T-cell (primary cell): ENCODE measurements at places on chromosomes 2 and 18. TPM values are rescaled to one million over a fixed set of nuclear protein-coding genes. Genes with fewer than 3 reads are reported as not detected.

Gene TNFRSF11A
- total RNA-seq, result 1.7 TPM

Gene UGT1A1
- not detected for total RNA-seq

Gene ELOA2
- total RNA-seq, result not detected

Gene DPYSL5
- not detected for total RNA-seq

Gene TXNDC2
- not detected for total RNA-seq

Gene ST8SIA3
- total RNA-seq, result not detected

Gene ECEL1
- not detected for total RNA-seq

Gene LOXHD1
- total RNA-seq, result 0.13 TPM

Gene VWC2L
- total RNA-seq, result not detected

Gene PSMA8
- 0.83 TPM for total RNA-seq

GRCh38 chr18:42351455-42351854 is 396.4 kb downstream of the PIK3C3 start:
- H3K36me3 ChIP-seq, result no peaks in the 10 kb centered on the region
- no peak overlapping the region for H3K27ac ChIP-seq
- H3K4me3 ChIP-seq, result no peak overlapping the region
- no peaks in the 10 kb centered on the region for H3K27me3 ChIP-seq
- H3K4me1 ChIP-seq, result no peaks in the 10 kb centered on the region

- H3K4me1 ChIP-seq, result no peaks in the 10 kb centered on the region
- H3K27me3 ChIP-seq, result no peaks in the 10 kb centered on the region
- no peak for DNase-seq
- no peak overlapping the region for H3K4me3 ChIP-seq
- no peaks in the 10 kb centered on the region for H3K36me3 ChIP-seq
These were observed 70.0 kb upstream of the NEUROD1 start for GRCh38 chr2:181750305-181750704.

DNA sequence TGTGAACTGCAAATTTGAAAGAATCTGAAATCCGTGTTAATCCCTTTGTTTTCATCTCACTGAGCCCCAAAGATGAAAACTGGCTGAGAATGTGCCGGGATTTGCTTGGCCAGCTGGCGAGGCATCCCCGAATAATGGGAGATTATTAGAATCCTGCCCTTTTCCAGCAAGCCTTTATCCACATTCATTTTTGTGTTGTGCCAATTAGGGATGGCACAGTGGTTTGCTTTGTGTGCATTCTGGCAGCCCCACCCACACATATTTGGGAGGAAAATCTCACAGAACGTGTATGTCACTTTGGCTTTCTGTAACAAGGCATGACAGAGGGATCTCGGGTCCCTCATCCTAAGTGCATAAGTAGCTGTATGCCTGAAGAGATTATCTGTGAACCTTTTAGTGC is 405.8 kb upstream of the FAM98A start:
- no peaks in the 10 kb centered on the region for H3K4me1 ChIP-seq
- DNase-seq, result no peak
- H3K27me3 ChIP-seq, result no peaks in the 10 kb centered on the region
- no peak overlapping the region for H3K27ac ChIP-seq
- no peak overlapping the region for H3K4me3 ChIP-seq

- no peaks in the 10 kb centered on the region for H3K4me1 ChIP-seq
- DNase-seq, result no peak
- H3K27ac ChIP-seq, result no peak overlapping the region
- H3K27me3 ChIP-seq, result peaks cover 3% of the 10 kb centered on the region
- H3K4me3 ChIP-seq, result no peak overlapping the region
These were observed 25.5 kb upstream of the LRRC30 start for GRCh38 chr18:7205346-7205745.

- DNase-seq, result no peak
- H3K4me3 ChIP-seq, result no peak overlapping the region
- H3K27me3 ChIP-seq, result no peaks in the 10 kb centered on the region
- no peak overlapping the region for H3K27ac ChIP-seq
- H3K4me1 ChIP-seq, result no peaks in the 10 kb centered on the region
- no peaks in the 10 kb centered on the region for H3K36me3 ChIP-seq
These were observed 50.3 kb downstream of the SH2D6 start for GRCh38 chr2:85468704-85469349.

DNA sequence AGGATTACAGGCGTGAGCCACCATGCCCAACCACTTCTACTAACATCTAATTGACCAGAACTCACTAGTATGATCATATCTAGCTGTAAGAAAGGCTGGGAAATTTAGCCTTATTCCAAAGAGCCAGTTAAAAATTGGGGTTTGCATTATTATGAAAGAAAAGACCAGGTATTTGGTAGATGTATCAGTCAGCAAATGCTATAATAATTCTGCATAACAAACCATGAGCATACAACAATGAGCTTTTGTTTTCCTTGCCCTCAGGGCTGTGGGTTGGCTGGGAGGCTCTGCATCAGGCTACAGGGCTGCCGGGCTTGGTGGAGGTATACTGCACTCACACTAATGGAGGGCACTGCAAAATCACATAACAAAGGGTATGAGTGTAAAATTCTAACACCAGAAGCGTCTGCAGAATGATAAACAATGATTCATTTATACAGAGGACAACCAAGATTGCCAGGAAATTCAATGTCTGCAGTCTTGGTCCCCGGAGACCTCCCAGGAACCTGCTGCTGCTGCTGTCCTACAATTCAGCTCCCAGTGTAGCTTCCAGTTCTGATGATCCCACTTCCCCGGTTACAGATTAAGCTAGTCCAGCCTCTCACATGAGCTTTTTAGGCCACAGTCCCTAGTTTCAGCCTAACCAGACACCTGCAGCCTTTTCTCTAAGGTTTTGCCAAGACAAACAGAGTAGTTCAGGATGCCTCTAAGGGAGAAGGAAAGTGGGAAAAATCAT is 32.2 kb upstream of the ST3GAL5 start:
- H3K27me3 ChIP-seq, result peaks cover 2% of the 10 kb centered on the region
- no peak for DNase-seq
- no peaks in the 10 kb centered on the region for H3K4me1 ChIP-seq
- H3K36me3 ChIP-seq, result no peaks in the 10 kb centered on the region

- DNase-seq, result no peak
- no peaks in the 10 kb centered on the region for H3K36me3 ChIP-seq
- no peaks in the 10 kb centered on the region for H3K27me3 ChIP-seq
- no peak overlapping the region for H3K4me3 ChIP-seq
- H3K27ac ChIP-seq, result no peak overlapping the region
These were observed 305.4 kb downstream of the LPIN1 start for GRCh38 chr2:12051831-12052230.

DNA sequence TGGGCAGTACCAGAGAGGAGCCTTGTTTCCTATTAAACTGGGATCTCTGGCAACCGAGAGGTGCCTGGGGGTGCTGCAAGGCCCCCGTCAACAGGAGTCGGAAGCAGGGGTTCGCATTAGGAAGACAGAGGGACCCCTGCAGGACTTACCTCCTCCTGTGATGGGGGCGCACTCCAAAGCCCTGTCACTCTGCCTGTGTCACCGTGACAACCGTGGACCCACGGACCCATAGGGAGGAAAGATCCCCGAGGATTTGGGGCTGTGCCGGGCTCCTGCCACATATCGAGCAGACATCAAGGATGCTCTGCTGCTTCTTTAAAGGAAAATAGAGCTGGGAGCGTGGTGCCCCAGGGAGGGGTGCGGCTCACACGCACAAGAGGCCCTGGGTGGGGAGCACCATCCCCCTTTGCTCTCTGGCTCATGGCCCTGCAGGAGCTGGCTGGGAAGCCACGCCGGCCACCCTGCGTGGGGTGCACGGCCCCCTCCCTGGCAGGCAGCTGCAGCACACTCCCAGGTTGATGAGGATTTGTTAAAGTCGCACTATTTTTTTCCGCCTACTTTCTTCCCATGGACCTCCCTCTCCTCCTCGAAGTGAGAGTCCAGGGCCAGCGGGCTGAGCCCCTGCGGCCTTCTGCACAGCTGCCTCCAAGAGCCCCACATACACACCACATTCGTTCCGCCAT is 167.5 kb downstream of the TWIST2 start:
- H3K4me1 ChIP-seq, result no peaks in the 10 kb centered on the region
- peaks cover 58% of the 10 kb centered on the region for H3K27me3 ChIP-seq
- no peak for DNase-seq
- H3K27ac ChIP-seq, result no peak overlapping the region
- no peaks in the 10 kb centered on the region for H3K36me3 ChIP-seq

- no peak for DNase-seq
- no peaks in the 10 kb centered on the region for H3K4me1 ChIP-seq
- no peak overlapping the region for H3K27ac ChIP-seq
- no peaks in the 10 kb centered on the region for H3K36me3 ChIP-seq
- H3K27me3 ChIP-seq, result peaks cover 40% of the 10 kb centered on the region
These were observed 5.5 kb downstream of the ASAP2 start for GRCh38 chr2:9212010-9212635.

GRCh38 chr2:240133401-240133800 is 2.7 kb downstream of the COPS9 start:
- peaks cover under 1% of the 10 kb centered on the region for H3K27me3 ChIP-seq
- H3K4me3 ChIP-seq, result no peak overlapping the region
- peaks cover 31% of the 10 kb centered on the region for H3K36me3 ChIP-seq
- no peak overlapping the region for H3K27ac ChIP-seq
- H3K4me1 ChIP-seq, result peaks cover 7% of the 10 kb centered on the region
- no peak for DNase-seq

DNA sequence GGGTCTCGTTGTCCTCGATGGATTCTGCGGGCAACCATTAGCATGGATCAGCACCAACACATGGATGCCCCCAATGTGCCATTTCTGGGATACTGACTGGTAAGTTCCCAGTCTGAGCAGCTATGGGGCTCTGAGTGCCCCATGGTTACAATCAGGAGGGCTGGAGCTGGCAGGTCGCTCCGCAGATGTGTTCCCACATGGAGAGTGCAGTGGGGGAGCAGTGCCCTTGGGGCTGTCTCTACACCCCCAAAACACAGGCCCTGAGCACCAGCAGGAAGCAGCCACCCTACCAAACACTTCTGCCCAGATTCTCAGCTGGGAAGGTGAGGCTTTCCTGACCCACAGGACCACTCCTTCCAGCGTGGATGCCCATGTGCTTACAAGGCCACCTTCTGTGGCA is 8.0 kb downstream of the NGEF start:
- no peak for DNase-seq
- H3K4me1 ChIP-seq, result no peaks in the 10 kb centered on the region
- H3K27ac ChIP-seq, result no peak overlapping the region
- H3K36me3 ChIP-seq, result no peaks in the 10 kb centered on the region
- H3K27me3 ChIP-seq, result no peaks in the 10 kb centered on the region

- DNase-seq, result peak; percentile 7
- no peak overlapping the region for H3K4me3 ChIP-seq
- H3K27ac ChIP-seq, result no peak overlapping the region
These were observed 149.1 kb downstream of the RHBDD1 start for GRCh38 chr2:226984750-226985582.

DNA sequence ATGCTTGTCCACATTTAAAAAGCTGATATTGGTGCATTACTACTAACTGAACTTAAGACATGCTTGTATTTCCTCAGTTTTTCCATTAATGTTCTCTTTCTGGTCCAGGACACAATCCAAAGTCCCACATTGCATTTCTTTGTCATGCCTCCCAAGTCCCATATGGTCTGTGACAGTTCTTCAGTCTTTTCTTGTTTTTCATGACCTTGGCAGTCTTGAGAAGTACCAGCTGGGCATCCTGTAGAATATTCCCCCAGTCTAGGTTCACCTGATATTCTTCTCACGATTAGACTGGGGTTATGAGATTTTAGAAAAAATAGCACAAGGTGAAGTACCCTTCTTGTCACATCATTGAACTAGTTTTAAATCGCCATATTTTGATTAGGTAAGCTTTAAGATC is 10.3 kb upstream of the ZBTB14 start:
- peaks cover 4% of the 10 kb centered on the region for H3K4me1 ChIP-seq
- H3K36me3 ChIP-seq, result no peaks in the 10 kb centered on the region
- no peak for DNase-seq
- H3K4me3 ChIP-seq, result no peak overlapping the region
- no peak overlapping the region for H3K27ac ChIP-seq

GRCh38 chr18:5646739-5647138 is 102.9 kb upstream of the EPB41L3 start:
- H3K4me3 ChIP-seq, result no peak overlapping the region
- H3K4me1 ChIP-seq, result no peaks in the 10 kb centered on the region
- H3K27ac ChIP-seq, result no peak overlapping the region

- no peaks in the 10 kb centered on the region for H3K27me3 ChIP-seq
- no peak overlapping the region for H3K4me3 ChIP-seq
- DNase-seq, result no peak
- H3K36me3 ChIP-seq, result no peaks in the 10 kb centered on the region
These were observed 6.0 kb downstream of the SCN2A start for GRCh38 chr2:165245081-165245793.

- peak; percentile 93 for DNase-seq
- H3K36me3 ChIP-seq, result no peaks in the 10 kb centered on the region
- no peaks in the 10 kb centered on the region for H3K27me3 ChIP-seq
- H3K4me1 ChIP-seq, result peaks cover 6% of the 10 kb centered on the region
These were observed at the start of gene ODC1 for GRCh38 chr2:10447895-10448575. Gene ODC1, minus strand, starts transcription at chr2:10448327. Its CDS starts 3,295 bp downstream, at chr2:10445032.

DNA sequence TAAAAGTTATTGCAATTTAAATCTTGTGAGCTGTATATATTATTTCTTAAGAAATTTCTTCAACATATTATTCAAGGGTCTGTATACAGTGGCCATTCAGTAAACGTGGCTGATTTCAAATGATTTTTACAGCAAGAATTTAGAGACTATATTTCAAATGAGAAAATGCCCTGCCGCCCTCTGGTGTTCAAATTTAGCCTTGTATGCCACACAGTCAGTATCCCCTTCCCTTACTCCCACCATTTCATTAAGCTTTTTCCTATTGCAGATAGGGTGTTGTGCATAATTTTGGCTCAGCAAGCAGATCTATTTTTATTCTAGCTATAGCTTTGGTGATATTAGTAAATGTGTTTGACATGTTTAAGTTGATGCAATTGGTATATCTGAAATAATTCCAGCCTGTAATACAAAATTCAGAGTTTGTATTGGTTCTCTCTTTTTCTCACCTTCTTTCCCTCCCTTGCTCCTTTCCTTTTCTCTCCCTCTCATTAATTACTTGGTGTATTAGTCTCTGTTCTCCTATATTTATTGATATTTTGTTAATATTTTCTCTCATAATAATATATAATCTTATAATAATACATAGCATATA is 22.8 kb upstream of the SCN7A start:
- DNase-seq, result peak; percentile 1
- H3K4me3 ChIP-seq, result no peak overlapping the region
- H3K36me3 ChIP-seq, result no peaks in the 10 kb centered on the region
- no peak overlapping the region for H3K27ac ChIP-seq

DNA sequence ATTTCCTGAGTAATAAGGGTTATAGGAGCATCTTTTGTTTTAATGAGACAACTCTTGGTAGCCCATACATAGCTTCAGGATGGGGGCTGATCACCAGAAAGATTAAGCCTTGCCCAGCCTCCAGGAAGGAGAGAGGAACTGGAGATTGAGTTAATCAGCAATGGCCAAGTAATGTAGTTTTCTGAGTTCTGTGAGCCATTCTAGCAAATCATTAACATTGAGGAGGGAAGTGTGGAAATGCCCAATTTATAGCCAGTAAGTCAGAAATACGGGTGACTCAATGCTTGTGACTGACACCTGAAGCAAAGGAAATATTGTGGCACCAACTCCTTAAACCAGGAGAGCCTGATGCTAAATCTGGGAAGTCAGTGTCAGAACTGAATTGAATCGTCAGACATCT is 205.1 kb upstream of the SRD5A2 start:
- H3K4me3 ChIP-seq, result no peak overlapping the region
- no peak for DNase-seq
- H3K4me1 ChIP-seq, result no peaks in the 10 kb centered on the region
- H3K27ac ChIP-seq, result no peak overlapping the region

GRCh38 chr18:29979881-29980280 is 1062.7 kb downstream of the DSC3 start:
- no peaks in the 10 kb centered on the region for H3K27me3 ChIP-seq
- H3K4me3 ChIP-seq, result no peak overlapping the region
- H3K4me1 ChIP-seq, result no peaks in the 10 kb centered on the region
- H3K36me3 ChIP-seq, result no peaks in the 10 kb centered on the region
- no peak overlapping the region for H3K27ac ChIP-seq

GRCh38 chr2:3483227-3483985 is 35.9 kb downstream of the ADI1 start:
- H3K4me1 ChIP-seq, result no peaks in the 10 kb centered on the region
- no peak overlapping the region for H3K27ac ChIP-seq
